ENCODE measurements at places on chromosomes 5 and 9.
A peak's percentile ranks its signal among the peaks of the same experiment; 100 is the strongest.

DNA sequence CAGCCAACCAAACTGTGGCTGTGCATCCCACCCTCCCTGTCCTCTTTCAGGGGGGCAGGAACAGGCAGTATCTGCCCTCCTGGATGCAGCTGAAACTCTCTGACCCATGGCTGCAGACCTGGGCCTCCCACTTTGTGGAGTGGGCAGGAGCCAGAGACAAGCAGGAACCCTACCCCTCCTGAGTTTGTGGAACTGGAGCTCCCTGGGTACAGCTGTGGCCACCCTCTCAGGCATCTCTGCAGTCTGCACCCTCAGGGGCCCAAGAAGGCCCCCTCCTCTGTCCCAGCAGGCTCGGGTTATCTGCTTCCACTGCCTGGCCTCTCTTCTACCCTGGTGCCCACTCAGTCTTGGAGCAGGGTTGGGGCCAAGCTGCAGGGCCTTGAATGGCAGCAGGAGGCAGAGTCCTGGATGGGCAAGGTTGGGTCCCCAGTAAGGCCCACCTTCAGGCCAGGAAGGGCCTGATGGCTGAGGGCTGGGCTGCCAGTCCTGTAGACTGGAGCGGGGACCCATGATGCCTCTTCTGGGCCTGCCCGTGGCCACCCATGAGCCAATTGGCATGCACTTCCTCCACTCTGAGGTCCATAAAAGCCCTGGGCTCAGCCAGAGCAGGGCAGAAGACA, 619.9 kb downstream of the KIF4B start:
- DNase-seq: no peak

GRCh38 chr9:36803961-36804360, 230.1 kb downstream of the PAX5 start:
- no peak for DNase-seq

DNA sequence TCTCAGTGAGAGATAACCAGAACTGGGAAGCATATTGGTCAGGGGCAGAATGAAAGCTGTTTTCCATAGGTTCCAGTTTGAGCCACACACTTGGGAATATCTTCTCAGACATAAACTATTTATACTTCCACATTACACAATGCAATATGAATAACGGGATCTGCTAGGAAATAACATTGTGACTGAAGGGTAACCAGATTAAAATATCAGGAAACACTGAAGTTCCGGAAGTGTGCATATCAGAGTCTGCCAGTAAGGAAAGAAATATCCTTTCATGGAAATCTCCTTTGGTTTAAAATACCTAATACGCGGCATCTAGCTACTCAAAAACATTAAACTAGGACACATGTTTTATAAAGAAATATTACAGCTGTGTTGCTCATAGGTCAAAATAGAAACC, 56.3 kb downstream of the ST8SIA4 start:
- DNase-seq: no peak

DNA sequence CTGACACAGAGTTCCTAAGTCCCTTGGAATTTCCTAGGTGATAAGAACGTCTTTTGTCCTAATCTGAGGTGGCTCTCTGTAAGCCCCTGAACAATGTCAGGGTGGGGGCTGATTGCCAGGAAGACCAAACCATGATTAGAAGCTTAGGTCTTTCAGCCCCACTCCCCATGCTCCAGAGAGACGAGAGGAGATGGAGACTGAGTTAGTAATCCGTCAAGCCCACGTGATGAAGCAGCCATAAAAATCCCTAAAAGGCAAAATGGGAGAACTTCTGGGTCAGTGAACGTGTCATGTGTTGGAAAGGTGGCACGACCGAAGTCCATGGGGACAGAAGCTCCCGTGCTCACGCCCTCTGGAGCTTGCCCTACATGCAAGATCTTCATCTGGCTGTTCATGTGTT, 85.6 kb downstream of the RAD23B start:
- DNase-seq: no peak

GRCh38 chr5:39658866-39659265, 234.1 kb upstream of the DAB2 start:
- no peak for DNase-seq

DNA sequence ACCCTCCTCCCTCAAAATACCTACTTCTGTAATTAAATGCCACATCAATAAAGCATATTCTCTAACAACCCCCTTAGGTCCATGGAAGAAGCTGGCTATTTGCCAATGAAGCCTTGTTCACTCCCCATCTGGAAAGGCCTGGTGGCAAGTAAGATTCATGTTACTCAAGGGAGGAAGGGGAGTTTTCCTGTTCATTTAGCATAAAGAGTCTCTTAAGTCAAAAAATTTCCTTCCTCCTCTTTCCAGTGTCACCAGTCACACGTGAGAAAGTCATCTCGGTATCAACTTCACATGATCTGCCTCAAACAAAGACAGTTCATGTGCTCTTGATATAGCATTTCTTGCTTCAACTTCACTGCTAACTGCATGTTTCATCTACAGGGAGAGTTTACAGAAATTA, 32.7 kb upstream of the RIC1 start:
- no peak for DNase-seq

GRCh38 chr5:113682497-113683136, 169.1 kb downstream of the YTHDC2 start:
- no peak for DNase-seq

DNA sequence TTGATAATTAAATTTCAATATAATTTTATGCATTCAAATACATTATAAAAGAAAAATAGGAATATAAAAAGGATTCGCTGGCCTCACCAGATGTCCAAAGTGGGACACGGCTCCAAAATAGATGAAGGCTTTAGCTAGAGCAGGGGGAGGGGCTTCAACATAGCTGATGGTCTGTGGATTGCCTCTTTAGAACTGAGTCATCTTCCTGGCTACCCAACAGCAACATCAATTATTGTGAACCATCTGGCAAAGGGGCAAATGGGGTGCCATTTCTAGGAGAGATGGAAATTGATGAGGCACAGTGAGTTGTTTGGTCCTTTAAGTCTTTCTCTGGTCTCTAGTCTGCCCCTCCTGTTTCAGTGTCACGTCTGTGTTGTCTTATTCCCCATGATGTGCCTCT, 44.2 kb upstream of the CD180 start:
- no peak for DNase-seq

- no peak for DNase-seq
Observed at GRCh38 chr5:65076251-65076869, 307.6 kb downstream of the CWC27 start.

- peak; percentile 82 for DNase-seq
Observed at GRCh38 chr9:121399883-121400607, 30.0 kb upstream of the STOM start.

DNA sequence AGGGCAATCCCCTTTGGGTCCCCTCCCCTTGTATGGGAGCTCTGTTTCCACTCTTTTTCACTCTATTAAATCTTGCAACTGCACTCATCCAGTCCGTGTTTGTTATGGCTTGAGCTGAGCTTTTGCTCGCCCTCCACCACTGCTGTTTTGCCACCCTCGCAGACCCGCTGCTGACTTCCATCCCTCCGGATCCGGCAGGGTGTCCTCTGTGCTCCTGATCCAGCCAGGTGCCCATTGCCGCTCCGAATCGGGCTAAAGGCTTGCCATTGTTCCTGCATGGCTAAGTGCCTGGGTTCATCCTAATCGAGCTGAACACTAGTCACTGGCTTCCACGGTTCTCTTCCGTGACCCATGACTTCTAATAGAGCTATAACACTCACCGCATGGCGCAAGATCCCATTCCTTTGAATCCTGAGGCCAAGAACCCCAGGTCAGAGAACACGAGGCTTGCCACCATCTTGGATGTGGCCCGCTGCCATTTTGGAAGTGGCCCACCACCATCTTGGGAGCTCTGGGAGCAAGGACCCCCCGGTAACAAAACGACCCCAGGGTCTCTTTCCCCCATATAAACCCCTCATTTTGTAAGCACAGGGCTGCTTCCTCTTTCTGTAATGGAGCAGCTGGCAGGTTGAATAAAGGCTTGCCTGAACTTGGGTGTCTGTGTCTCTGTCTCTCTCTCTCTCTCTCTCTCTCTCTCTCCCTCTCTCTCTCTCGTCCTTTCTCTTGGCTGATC, 1166.2 kb downstream of the TAF11L14 start:
- no peak for DNase-seq

GRCh38 chr9:38431116-38431515, 6.9 kb upstream of the IGFBPL1 start:
- no peak for DNase-seq

DNA sequence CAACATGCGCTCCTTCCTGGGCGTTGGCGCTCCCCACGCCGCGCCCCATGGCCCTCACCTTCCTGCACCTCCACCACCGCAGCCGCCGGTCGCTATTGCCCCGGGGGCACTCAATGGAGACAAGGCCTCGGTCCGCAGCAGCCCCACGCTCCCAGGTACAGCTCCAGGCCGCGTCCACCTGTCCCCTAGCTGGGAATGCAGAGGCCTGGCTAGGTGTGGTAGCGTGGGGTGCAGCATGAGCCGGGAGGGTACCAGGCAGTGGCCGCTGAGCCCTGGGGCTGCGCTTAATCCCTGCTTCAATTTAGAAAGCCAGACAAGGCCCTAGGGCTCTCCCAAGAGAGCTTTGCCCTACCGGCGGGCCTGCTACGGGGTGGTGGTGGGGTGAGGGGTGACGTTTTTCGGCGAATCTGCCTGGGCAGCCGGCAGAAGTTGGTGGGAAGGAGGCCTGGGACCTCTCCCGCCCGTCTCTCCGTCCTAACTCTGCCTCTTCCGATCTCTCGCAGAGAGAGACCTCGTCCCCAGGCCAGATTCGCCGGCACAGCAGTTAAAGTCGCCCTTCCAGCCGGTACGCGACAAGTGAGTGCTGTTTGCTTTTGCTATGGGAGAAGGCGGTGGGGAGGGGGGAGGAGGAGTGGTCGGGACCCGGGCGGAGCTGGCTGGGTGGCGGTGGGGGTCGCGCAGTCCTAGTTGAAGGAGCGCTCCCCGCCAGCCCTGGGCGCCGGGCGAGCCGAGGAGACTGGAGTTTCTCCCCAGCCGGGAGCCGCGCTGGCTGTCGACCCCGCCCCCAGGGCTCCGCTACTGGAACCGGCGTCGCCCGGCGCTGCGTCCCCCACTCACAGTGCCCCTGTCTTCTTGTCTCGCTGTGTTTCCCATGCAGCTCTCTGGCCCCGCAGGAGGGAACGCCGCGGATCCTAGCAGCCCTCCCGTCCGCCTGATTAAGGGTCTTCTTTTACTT, 4.8 kb downstream of the IRX1 start:
- no peak for DNase-seq

GRCh38 chr5:165161204-165161603, 1655.8 kb downstream of the MAT2B start:
- DNase-seq: no peak

- no peak for DNase-seq
Observed at GRCh38 chr9:27571011-27571410, 2.3 kb downstream of the C9orf72 start.

GRCh38 chr9:6641961-6642360, 3.6 kb downstream of the GLDC start:
- no peak for DNase-seq

GRCh38 chr9:68698943-68699509, 6.0 kb upstream of the PIP5K1B start:
- DNase-seq: no peak

- peak; percentile 21 for DNase-seq
Observed at GRCh38 chr5:151772846-151773561, 1.2 kb downstream of the G3BP1 start.

- DNase-seq: no peak
Observed at GRCh38 chr5:16570121-16570815, 46.5 kb downstream of the RETREG1 start.

DNA sequence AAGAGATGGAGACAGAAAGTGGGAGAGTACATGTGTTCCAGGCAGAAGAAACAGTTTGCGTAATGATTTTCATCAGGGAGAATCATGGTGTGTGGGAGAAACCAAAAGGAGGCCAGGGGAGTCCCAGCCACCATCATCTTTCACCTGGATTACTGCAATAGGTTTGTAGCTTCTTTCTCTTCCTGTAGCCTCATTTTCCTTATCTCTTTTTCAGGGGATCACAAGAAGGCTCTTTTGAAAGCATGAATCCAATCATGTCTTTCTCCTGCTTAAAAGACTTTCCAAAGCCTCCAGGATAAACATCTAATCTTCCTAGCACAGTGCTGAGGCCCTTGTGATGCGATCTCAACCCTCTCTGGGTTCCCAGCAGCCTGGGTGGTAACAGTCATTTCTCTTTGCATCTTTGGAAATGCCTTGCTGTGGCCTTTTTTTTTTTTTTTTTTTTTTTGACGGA, 10.3 kb upstream of the GPBP1 start:
- no peak for DNase-seq

- no peak for DNase-seq
Observed at GRCh38 chr5:35921930-35922329, 16.5 kb downstream of the CAPSL start.

DNA sequence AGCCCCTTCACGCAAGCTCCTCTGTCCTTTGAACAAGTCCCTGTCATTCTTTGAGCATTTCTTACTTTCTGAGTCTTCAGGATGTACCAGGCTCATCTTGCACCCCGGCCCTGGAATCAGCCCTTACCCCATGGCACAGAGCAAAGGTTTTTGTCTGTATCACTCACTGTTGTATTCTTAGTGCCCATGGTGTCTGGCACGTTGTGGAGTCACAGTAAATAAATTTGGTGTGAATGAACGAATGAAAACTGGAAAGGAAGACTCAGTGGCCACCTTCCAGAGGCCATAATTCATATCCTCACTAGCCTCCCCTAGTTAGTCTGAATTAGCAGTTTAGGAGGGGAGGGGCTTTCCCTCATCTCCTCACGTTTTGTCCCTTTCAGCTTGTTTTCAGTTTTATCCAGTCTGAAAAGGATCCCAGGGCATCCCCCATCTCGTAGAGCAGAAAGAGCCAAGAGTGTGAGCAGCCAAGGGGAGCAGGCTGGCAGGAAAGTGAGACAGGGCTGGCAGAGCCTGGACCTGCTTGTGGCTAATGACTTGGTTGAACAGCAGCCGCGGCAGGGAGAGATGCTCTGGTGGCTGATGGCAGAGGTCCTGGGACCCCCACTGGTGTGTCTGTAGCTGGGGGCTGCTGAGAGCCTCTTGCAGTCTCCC, 42.7 kb downstream of the ZNF618 start:
- peak; percentile 45 for DNase-seq

DNA sequence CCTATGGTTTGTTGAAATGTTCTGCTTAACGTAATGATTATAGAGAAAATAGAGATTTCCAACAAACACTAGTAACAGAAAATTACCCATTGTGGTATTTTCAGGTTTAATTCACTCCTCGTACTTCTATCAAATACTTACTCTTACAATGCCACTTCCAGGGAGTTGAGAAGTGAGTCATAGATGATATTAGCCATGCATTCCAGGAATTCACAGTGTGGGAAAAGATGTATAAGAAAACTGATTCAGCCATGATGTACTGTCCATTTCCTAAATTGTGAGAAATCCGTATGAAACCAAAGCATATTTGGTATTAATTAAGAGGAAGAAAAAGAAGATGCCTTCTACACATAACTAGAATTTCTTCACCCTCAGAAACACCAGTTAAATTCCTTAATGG, 1854.6 kb upstream of the WWC1 start:
- no peak for DNase-seq

Data from Ammon's horn (tissue), 1 donor.